ENCODE measurements at places on chromosomes 5 and 9. TPM values are rescaled to one million over a fixed set of nuclear protein-coding genes. Genes with fewer than 3 reads are reported as not detected.

- H3K4me1 ChIP-seq = no peaks in the 10 kb centered on the region
- no peak overlapping the region for H3K27ac ChIP-seq
- H3K36me3 ChIP-seq = no peaks in the 10 kb centered on the region
- no peak for DNase-seq
- no peak overlapping the region for H3K4me3 ChIP-seq
These were observed 32.2 kb downstream of the NMUR2 start for GRCh38 chr5:152372875-152373274.

DNA sequence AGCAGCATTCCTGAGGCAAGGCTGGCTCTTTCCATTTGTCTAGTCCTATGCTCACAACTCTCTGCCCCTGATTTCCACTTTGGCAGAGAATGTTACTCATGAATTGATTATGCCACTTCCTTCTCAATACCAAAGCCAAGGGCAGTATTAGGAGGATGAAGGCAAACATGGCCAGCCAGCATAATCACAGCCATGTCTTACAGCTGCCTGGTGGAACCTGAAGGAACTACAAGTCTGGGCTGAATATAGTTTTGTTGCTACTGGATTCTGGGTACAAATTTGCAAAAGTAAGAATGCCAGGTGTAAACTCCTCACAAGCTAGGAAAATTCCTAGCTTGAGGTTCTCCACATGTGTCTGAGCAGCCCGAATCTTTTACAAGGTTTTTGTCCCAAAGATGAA lies 4.2 kb downstream of the SIL1 start:
- H3K4me1 ChIP-seq = peaks cover 26% of the 10 kb centered on the region
- no peak overlapping the region for H3K27ac ChIP-seq
- H3K36me3 ChIP-seq = peaks cover 2% of the 10 kb centered on the region
- DNase-seq = no peak
- no peak overlapping the region for H3K4me3 ChIP-seq
- no peaks in the 10 kb centered on the region for H3K27me3 ChIP-seq

- no peaks in the 10 kb centered on the region for H3K27me3 ChIP-seq
- no peak overlapping the region for H3K4me3 ChIP-seq
- no peak for DNase-seq
- no peak overlapping the region for H3K27ac ChIP-seq
- no peaks in the 10 kb centered on the region for H3K36me3 ChIP-seq
- H3K4me1 ChIP-seq = no peaks in the 10 kb centered on the region
These were observed 52.2 kb upstream of the TESK1 start for GRCh38 chr9:35552837-35553236.

- H3K27me3 ChIP-seq = no peaks in the 10 kb centered on the region
- H3K4me3 ChIP-seq = no peak overlapping the region
- H3K4me1 ChIP-seq = no peaks in the 10 kb centered on the region
- H3K36me3 ChIP-seq = no peaks in the 10 kb centered on the region
- H3K27ac ChIP-seq = no peak overlapping the region
These were observed 95.3 kb downstream of the IRX2 start for GRCh38 chr5:2656206-2656605.

DNA sequence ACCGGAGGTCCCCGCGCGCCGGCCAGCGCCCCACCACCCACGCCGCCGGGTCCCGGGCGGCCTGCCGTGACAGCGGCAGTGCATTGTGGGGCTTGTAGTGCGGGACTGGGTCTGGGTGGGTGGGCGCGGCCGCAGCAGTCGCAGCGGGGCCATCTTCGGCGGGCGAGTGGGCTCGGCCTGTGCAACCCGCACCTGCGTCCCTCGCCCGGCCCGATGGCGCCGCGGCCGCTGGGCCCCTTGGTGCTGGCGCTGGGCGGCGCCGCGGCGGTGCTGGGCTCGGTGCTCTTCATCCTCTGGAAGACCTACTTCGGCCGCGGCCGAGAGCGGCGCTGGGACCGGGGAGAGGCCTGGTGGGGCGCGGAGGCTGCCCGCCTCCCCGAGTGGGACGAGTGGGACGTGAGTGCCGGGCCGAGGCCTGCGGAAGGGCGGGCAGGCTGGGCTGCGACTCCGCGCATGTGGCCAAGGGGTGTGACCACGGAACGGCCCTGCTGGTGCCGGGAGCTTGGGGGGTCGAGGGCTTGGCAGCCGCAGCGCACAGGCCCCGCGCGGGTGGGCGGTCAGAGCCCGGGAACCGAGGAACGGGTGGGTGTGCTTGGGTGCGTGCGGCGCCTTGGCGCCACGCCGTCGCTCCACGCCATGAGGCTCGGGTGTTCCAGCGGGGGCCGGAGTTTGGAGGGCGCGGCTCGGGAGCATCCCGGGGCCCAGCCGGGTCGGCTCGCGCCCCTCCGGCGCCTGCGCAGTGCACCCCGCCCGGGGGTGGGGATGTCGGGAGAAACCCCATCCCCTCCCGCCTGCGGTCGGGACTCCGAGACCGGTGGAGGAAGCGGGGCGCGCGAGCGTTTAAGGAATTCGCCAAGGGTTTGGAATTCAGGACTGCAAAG lies at the start of gene ARL10:
TSS of gene ARL10 (plus strand) at position 137 of the 881 bp plus-strand sequence. CDS start at position 214, 77 bp downstream.
- peaks cover 29% of the 10 kb centered on the region for H3K4me1 ChIP-seq
- peak; percentile 53 for DNase-seq
- H3K27me3 ChIP-seq = no peaks in the 10 kb centered on the region
- peak within 1 kb of the TSS; percentile 71 for H3K4me3 ChIP-seq

Gene TMEM161B
- 23.0 TPM for total RNA-seq

- H3K27ac ChIP-seq = peak overlapping the region; percentile 93
- H3K27me3 ChIP-seq = no peaks in the 10 kb centered on the region
- peaks cover 91% of the 10 kb centered on the region for H3K36me3 ChIP-seq
- peaks cover 99% of the 10 kb centered on the region for H3K4me1 ChIP-seq
- H3K4me3 ChIP-seq = peak overlapping the region; percentile 48
These were observed 51.1 kb downstream of the C9orf152 start for GRCh38 chr9:110156902-110157301.

GRCh38 chr9:123487944-123488548 lies 132.0 kb downstream of the CRB2 start:
- H3K27ac ChIP-seq = no peak overlapping the region
- no peaks in the 10 kb centered on the region for H3K27me3 ChIP-seq
- H3K36me3 ChIP-seq = no peaks in the 10 kb centered on the region
- H3K4me1 ChIP-seq = no peaks in the 10 kb centered on the region
- H3K4me3 ChIP-seq = no peak overlapping the region

Gene IL4
- total RNA-seq = not detected

Gene HMHB1
- not detected for total RNA-seq

- no peak for DNase-seq
- H3K36me3 ChIP-seq = no peaks in the 10 kb centered on the region
- H3K4me1 ChIP-seq = no peaks in the 10 kb centered on the region
- H3K4me3 ChIP-seq = no peak overlapping the region
- H3K27me3 ChIP-seq = peaks cover 5% of the 10 kb centered on the region
- H3K27ac ChIP-seq = no peak overlapping the region
These were observed 115.9 kb downstream of the ACTBL2 start for GRCh38 chr5:57366744-57367143.

DNA sequence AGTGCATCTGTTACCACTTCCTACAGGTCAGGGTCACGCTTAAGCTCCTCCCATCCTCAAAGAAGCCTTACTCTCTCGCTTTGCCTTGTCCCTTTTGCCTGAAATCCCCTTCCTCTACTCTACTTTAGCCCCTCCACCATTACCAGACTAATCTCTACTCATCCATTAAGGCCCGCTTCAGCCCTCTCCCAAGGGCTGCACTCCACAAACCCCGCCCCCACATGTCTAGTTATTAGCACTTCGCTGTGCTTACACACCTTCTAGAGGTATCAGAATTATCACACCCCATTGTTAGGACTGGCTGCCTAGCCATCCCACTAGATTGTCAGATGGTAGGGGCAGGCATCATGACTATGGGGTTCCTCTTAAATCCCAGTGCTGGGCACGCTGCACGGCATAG lies 565.7 kb upstream of the WWC1 start:
- no peak overlapping the region for H3K27ac ChIP-seq
- H3K4me1 ChIP-seq = no peaks in the 10 kb centered on the region
- H3K27me3 ChIP-seq = no peaks in the 10 kb centered on the region
- DNase-seq = no peak
- no peaks in the 10 kb centered on the region for H3K36me3 ChIP-seq

- H3K27me3 ChIP-seq = peaks cover 3% of the 10 kb centered on the region
- no peaks in the 10 kb centered on the region for H3K4me1 ChIP-seq
- DNase-seq = no peak
- no peaks in the 10 kb centered on the region for H3K36me3 ChIP-seq
- no peak overlapping the region for H3K27ac ChIP-seq
These were observed 71.6 kb upstream of the FSTL4 start for GRCh38 chr5:133683646-133684596.

Gene NSMF
- 57.6 TPM for total RNA-seq

Gene IL33
- not detected for total RNA-seq

- no peaks in the 10 kb centered on the region for H3K27me3 ChIP-seq
- H3K27ac ChIP-seq = no peak overlapping the region
- H3K4me1 ChIP-seq = no peaks in the 10 kb centered on the region
- no peak for DNase-seq
- H3K4me3 ChIP-seq = no peak overlapping the region
These were observed 72.7 kb upstream of the RGMB start for GRCh38 chr5:98700730-98701129.

Gene GABRA6
- total RNA-seq = not detected

Gene IRX4
- not detected for total RNA-seq

DNA sequence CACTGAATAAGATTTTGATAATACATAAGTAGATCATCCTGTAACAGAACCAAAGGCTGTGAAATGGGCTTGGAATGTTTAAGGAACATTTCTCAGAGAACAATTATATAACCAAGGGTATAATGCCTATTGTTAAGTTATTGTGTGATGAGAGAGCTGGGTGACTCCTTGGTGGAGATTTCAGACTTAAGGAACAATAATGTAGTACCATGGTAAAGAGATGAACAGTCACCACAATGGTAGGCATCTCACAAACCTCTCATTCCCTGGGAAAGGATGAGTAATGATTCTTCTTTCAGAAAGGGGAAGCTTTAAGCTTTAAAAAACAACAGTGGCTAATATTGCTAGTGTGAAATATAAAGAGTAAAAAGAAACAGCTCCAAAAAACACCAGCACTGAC lies 147.4 kb downstream of the TRIM36 start:
- H3K27me3 ChIP-seq = peaks cover 4% of the 10 kb centered on the region
- H3K4me1 ChIP-seq = no peaks in the 10 kb centered on the region
- H3K4me3 ChIP-seq = no peak overlapping the region
- H3K36me3 ChIP-seq = no peaks in the 10 kb centered on the region
- H3K27ac ChIP-seq = no peak overlapping the region
- no peak for DNase-seq
